ENCODE measurements at places on chromosomes 3 and 15.

DNA sequence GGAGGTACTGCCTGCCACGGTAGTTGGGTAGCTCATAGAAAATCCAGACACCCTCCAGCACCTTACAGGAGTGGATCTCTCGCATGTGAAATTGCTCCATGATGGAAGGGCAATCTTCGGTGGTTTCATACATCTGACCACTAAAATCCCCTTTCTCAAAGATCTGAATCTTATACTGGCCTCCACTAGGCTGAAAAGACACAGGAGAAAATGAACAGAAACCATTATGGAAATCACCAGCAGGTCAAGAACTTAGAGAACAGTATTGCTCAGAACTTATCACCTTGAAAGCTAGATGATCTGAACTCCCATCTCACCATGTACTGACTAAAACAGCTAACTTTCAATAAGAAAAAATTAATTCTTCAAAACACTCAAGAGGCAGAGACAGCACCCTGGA is 5.4 kb downstream of the CRYGS start:
- DNase-seq: no peak

DNA sequence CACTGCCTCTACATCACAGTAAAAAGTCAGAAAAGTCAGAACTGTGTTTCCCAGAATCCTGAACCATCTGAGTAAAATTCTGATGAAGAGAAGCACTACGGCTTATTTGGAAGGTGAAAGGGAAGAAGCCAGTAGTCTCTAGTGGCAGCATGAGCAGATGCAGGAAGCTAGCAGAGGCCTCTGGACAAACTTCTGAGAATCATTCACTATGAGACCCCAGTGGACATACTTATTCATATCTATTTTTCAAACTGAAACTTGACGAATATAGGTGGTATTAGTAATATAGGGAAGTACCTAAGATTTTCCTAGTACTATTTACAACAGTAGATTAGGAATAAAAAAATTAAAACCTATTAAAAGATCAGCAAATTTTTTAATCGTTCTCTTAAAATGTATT is 272.8 kb upstream of the TTC14 start:
- no peak for DNase-seq

DNA sequence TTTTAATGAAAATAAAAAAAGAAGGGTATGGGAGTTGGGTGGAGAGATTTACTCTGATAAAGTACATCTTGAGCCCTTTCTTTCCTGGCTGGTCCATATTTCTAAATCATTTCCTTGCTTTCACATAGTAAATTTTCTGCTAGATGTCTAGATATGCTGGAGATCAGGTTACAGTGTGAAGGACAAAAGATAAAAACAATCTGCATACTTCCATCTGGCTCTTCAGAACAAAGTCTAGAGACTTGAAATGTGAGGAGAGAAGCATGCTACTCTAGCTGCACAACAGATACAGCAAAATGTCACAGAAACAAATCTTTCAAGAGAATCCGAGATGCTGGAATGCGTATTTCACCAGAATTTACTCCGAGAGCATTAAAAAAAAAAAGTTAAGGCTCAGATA is 42.2 kb downstream of the FOXP1 start:
- no peak for DNase-seq

- no peak for DNase-seq
Measured at GRCh38 chr15:94297558-94297957, 66.2 kb downstream of the MCTP2 start.

DNA sequence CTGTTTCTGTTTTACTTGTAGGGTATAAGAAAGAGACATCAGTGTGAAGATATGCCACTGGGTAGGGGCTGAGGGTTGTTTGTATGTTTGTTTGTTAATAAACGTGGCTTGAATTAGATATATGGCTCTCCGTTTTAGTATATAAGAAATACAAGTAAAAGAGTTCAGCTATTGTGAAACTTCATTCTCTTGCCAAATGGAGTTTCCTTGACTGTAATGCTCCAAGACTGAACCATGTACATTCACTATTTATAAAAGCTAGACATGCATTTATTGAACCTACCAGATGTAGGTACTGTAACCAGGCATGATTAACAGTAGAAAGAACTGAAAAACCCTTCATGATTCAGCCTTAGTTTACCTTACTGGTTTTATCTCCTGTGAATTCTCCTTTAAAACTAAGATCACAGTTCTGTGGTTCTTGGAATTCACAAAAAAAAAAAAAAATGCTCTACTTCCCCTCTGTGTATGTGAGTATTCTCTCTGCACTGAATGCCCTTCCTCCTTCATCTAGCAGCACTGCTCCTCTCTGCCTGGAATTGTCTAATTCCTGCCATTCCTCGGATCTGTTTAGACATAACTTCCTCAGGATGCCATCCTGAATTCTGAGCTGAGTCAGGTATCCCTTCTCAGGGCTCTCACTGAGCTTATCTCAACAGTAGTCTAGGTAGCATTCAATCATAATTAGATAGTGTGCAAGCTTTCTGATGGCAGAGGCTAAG is 504.4 kb downstream of the FHIT start:
- DNase-seq: no peak

DNA sequence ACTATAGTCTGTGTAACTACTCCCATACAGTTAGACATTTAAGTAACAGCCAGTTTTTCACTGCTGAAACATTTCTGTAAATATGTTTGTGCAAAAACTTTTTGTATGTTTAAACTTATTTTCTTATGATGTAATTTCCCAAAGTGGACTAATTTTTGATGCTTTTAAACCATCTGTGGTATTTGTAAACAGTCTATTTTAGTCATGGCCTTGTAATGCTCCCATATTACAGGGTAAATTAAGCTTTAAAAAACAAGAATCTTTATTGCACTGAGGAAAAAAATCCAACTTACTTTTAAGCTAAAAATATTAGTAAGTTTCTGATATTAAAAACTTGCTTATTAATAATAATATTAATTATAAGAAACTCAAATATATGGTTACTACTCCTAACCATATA is 13.5 kb downstream of the CCDC14 start:
- no peak for DNase-seq

- DNase-seq: no peak
Measured at GRCh38 chr3:127750226-127751031, 71.9 kb downstream of the MGLL start.

- DNase-seq: peak; percentile 4
Measured at GRCh38 chr3:10248984-10249748, 907 bp downstream of the TATDN2 start.

DNA sequence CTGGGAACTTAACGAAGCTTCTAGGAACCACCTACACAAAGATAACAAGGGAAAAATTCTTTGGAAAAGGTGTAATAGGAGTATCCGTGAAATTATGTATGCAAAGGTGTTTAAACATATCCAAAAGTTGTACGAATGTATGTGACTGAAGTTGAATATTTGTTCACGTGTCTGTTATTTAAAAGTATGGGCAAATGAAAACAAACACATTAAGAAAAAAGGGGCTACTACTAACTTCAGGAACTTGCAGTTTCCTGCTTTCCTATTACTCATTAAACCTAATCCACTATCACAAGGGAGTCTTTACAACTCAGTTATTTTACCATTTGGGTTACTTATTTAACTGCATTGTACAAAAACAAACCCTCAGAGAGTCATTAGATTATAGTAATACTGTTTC is 33.9 kb upstream of the GRAMD1C start:
- DNase-seq: no peak

GRCh38 chr3:180335050-180335449 is 266.9 kb upstream of the TTC14 start:
- no peak for DNase-seq

DNA sequence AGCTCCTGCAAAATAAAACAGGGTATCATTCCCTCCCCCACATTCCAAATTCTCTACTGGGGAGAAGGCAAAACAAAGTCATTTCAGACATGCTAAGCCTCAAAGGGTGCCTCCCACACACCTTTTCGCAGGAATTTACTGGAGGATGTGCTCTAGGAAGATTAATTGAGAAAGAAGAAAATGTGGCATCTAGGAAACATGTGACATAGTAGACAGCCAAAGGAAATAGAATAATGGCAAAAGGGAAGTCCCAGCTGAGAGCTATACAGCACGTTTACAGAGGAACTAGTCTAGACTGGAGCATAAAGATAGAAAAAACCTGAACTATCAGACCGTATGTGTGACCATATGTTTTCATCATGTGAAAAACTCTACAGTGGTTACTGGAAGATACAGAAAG is 58.8 kb upstream of the MELTF start:
- no peak for DNase-seq

GRCh38 chr3:82957696-82958095 is 1196.3 kb upstream of the GBE1 start:
- no peak for DNase-seq

DNA sequence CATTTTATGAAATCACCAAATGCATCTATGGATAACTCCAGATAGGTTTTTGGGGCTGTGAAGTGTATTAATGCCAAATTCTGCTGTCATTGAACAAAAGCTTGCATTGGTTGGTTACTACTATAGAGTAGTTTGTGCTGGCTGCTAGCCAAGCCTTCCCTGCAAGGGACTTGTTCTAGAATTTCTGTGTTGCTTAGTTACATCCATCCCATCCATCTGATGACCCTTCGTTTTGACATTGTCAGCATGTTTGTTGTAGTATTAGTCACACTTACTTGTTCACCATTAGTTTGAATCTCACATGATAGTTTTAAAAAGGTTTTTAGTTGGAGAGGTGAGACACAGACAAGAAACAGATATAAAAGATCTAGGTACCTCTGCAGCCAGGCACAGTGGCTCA is 7.0 kb upstream of the NIPA2 start:
- no peak for DNase-seq

DNA sequence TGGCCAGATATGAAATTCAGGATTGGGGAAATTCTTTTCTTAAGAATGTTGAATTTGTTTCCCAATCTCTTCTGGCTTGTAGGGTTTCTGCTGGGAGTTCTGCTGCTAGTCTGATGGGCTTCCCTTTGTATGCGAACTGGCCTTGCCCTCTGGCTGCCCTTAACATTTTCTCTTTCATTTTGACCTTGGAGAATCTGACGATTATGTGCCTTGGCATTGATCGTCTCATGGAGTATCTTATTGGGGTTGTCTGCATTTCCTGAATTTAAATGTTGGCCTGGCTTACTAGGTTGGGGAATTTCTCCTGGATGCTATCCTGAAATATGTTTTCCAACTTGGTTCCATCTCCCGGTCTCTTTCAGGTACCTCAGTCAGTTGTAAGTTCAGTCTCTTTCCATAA is 152.2 kb downstream of the CFAP20DC start:
- DNase-seq: no peak

DNA sequence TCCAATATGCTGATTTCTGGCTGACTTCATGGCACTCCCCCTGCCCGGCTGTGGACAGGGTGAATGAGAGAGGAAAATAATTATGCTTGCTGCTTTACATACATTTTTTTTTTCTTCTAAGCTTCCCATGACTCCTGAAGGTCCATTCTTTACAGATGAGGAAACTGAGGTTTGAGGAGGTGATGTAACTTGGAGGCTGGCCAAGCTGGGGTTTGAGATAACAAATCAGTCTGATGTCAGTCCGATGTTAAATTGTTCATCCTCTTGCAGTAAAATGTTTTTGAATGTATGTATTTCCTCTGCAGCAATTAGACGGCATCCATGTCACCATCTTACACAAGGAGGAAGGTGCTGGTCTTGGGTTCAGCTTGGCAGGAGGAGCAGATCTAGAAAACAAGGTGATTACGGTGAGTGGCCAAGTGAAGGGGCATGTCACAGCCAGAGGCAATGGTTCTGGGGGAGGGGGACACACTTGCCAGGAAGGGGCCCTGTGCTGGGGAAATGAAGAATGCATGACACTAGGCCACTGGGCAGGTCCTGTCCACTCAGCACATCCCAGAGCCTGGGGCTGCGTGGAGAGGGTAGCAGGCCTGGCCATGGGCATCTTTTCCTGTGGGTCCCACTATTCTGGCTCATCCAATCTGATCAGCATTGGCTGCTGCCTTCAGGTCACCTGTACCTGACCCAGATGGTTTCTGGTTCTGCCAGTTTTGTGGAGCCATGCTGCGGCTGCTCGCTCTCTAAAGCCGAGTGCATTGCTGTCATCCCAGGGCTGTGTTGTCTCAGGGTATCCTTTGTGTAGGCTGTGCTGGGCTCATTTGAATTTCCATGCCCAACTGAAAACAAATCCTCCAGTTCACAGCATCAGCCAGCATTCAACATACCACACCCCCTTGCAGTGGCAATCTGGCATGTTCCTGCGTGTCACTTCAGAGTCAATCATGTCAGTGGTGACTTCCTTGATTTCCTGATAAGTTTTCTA is 20.4 kb downstream of the STARD5 start:
- no peak for DNase-seq

DNA sequence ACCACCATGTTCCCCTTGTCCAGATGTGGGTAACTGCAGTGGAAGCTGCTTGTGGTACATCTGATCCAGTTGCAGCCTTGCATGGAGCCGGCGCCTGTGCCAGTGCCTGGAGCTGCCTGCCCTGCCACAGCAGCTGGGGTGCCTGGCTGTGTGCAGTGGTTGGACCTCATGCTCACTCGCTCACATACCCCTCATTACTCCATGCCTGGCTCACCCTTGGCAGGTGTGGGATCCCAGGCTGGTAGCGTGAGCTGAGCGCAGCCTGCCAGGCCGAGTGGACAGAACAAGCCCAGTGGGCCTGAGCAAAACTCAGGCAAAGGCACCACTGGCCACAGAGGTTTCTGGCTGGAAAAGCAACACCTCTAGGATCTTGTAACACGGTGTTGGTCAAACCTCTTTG is 35.7 kb downstream of the ROPN1B start:
- DNase-seq: no peak

GRCh38 chr3:72768481-72768880 is 79.8 kb downstream of the SHQ1 start:
- DNase-seq: no peak

DNA sequence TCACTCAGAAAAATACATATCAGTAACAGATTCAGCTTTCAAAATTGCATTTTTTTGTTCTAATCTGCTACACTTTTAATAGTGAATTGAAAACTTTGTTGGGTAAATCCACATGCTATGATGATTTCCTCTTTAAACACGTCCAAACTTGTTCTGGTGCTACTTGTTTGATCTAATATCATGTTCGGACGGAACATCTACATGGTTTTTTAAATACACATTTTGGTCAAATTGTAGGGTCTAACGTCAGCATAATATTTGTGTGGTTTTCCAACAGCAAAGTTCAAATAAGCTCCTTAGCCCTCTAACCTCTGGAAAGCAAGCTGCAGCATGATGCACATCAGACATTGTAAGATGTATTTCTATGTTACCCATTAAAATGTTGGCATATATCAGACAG is 98.5 kb upstream of the OSTN start:
- DNase-seq: no peak

- no peak for DNase-seq
Measured at GRCh38 chr15:59688423-59688781, 718 bp downstream of the BNIP2 start.

DNA sequence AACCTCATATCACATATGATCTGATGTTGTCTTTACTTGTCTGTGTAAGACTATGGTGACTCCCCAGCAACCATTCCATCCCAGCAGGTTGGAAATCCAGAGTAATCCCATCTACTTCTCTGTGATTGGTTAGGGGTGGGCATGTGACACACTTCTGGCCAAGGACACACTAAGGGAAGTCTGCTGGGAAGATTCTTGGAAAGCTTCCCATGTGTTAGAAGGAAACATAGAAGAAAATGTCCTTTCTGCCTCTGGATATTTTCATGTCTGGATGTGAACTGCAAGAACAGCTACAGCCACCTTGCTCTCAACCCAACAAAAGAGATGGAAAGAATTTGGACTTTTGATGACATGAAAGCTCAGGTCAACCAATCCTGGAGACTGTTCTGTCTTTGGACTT is 2.6 kb upstream of the UBE2Q2 start:
- DNase-seq: no peak

GRCh38 chr3:46863261-46863782 is at the start of gene MYL3:
Gene MYL3, minus strand, starts transcription at chr3:46863444. Its CDS starts 54 bp downstream, at chr3:46863390.
- no peak for DNase-seq

Measured in neural crest cell (in vitro differentiated cells).